Astrocyte of the hippocampus (primary cell): ENCODE measurements at places on chromosomes 16 and 17.

DNA sequence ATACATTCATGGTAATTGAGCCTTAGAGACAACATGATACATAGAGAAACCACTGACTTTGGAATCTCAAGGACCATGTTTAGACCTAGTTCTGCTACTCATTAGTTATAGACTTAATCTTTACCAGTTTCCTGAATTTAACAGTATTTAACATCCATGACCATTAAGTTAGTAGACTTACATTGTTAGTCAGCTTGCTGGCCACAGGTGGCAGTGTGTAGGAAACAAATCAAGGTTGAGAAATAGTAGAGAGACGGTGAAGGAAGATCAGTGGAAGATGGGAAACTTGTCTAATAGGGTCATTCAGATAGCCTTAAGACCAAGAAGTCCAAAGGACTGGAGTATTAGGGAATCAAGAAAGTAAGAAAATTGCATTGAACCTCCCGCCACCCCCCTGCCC is 31.0 kb downstream of the OMG start:
- no peak for DNase-seq

DNA sequence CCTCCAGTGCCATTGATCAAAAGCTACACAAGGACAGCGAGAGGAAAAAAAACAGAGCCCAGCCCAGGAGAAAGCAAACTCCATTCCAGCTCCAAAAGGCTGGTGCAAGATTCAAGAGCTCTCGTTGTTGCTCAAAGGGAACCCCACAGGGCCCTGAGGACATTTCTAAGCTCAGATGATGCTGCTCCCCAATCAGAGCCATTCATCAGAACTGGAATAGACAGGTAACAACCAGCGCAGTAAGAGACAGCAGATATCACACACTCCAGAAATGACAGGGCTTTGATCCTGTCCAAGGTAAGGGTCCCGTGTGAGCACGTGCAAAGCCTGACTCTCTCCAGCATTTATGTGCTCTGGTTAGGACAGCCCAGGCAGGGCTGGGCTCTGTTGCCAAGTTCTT is 20.1 kb downstream of the PMP22 start:
- no peak for DNase-seq

DNA sequence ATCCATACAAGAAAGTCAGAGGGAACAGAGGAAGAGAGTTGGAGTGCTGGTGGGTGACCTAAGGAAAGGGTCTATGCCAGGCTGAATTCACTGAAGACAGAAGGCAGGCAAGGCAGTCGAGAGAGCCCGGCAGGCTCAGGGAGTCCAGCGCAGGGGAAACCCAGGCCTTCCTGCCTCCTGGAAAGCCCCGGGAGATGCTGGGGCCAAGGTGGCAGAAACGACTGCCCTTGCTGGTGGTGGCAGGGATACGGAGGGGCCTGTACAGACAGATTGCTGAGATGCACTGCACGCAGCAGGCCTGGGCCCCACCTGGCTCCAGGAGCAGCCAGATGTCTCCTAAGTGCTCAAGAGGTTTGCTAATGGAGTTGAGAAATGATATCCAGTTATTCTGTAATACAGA is 59.8 kb downstream of the GTF3C1 start:
- no peak for DNase-seq

DNA sequence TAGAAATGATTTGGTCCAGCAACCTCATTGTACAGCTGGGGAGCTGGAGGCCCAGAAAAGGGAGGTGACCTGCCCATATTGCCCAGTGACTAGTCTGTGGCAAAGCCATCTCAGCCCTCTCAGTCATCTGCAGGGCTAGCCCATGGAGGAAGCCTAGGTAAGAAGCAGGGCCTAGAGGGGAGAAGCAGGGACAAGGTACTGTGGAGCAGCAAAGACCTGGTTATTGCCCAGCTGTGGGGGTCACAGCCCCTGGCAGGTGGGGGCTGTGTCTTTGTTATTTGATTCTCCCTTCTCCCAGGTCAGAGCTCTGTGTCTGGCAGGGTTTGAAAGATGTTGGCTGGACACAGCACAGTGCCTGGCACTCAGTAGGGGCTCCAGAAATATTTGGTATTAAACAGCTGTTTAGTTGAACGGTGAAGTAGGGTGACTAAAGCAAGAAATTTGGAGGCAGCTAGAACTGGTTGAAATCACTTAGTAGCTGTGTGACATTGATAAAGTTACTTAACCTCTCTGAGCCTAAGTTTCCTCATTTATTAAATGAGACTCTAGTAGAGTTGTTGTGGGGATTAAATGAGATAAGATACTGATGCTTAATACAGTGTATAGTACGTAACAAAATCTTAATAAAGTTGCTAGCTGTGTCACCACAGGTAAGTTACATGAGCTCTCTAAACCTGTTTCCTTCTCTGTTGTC is 17.3 kb downstream of the CCR7 start:
- no peak for DNase-seq

DNA sequence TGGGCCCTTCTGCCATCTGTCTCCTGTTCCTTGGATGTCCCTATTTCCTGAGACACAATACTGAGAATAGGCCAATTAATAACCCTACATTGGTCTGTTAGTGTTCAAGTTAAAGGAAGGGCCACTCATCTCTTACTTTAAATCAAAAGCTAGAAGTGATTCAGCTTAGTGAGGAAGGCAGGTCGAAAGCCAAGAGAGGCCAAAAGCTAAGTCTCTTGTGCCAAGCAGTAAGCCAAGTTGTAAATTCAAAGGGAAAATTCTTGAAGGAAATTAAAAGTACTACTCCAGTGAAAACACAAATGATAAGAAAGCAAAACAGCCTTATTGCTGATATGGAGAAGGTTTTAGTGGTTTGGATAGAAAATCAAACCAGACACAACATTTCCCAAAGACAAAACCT is 28.8 kb downstream of the ANKFN1 start:
- no peak for DNase-seq

DNA sequence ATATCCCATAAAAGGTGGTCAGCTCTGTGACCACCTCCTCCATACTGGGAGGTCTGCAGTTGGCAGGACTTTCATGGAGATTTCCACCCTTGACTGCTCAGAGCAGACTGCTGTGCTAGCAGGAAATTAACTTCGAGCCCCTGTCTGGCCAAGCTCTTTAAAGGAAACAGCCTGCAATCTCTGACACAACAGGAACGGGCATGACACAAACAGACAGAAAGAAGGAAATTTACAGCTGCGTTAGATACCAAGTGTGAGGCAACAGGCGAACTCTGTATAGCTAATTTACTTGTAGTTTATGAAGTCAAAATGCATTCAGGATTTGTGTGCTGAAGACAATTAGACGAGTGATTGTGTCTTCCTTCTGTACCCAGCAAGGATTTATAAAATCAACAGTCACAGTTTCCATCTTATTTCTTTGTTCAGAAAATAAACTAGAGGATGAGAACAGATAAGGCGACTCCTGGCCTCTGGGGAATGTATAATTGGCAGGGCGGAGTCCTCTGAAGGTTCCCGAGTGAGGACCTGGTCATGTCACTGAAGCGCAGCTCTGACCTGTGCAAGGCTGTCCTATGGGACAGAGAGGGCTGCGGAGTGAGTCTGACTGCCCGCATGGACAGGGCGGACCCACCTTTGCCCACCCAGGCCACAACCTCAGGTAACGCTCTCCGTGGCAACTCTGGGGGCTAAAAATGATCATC is 16.1 kb downstream of the WIPI1 start:
- no peak for DNase-seq

DNA sequence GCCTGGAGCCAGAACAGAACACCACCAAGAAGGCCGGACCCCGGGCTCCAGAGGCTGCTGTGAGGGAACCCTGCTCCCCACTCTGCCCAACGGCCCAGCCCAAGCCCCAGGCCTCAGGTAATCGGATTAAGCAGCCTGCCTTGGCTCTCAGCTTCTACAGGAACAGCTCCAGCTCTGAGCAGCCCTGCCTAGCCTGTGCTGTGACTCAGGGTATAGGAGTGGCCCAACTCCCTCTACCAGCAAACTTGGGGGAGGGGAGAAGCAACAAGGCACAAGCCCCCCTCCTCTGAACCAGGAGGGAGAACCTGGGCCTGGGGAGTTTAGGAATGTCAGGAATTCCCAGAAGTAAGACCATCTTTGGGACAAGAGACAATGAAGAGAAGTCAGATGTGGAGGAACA is 849 bp upstream of the SOX15 start:
- peak; percentile 86 for DNase-seq
